ENCODE measurements at places on chromosomes 6 and 20.

GRCh38 chr6:125020385-125020784 lies 58.1 kb downstream of the RNF217 start:
- no peak for DNase-seq

DNA sequence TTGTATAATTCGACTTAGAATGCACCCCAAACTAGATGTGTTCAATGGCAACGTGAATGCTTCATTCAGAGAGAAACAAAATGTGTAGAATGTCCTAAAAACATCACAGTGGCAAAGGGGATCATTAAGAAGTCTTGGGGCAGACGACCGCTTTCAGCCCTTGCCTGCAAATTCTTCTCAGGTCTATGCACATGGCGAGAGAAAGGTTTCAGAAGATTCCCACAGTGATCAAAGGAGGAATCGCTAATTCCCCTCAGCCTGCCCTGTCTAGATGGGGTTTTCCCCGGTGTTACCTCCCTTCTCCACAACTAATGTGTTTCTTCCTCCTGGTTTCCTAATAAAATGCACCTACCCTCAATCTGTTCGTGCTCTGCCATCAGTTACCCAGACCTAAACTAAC lies 13.3 kb upstream of the NHSL1 start:
- no peak for DNase-seq

GRCh38 chr20:52500157-52500556 lies 308.6 kb upstream of the ZFP64 start:
- DNase-seq: no peak

- DNase-seq: no peak
These were observed 51.0 kb upstream of the ASIP start for GRCh38 chr20:34190262-34190661.

GRCh38 chr6:10621847-10622246 lies 72.6 kb downstream of the C6orf52 start:
- DNase-seq: no peak

DNA sequence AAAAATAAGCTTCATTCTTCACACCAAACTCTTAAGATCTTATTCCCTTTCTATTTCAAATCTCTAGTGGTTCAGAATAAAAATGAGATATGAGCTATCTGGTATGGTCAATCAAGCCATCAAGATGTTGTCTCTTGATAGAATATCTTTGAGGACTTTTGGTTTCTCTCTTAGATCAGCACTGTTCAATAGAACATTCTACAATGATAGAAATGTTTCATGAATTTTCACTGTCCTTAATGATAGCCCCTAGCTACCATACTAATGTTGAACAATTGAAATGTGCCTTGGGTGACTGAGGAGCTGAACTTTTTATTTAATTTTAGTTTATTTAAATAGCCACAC lies 24.1 kb upstream of the HINT3 start:
- DNase-seq: no peak

DNA sequence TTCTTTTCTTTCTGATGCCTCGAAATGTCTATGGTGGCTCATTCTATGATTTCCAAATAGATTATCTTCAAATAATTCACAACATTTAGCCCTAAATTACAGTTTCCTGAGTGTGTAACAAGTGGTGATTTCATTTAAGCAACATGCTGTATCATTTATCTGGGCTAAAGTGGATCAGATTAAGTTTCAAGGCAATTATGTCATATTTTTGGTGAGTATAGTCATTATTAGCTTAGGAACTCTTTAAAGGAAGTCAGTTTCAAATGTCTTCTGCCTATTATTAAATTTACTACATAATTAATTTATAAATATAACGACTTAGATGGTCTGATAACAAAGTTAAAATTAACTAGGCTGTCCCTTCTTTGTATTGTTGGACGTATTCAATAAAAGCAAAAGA lies 847.9 kb upstream of the FLRT3 start:
- no peak for DNase-seq

DNA sequence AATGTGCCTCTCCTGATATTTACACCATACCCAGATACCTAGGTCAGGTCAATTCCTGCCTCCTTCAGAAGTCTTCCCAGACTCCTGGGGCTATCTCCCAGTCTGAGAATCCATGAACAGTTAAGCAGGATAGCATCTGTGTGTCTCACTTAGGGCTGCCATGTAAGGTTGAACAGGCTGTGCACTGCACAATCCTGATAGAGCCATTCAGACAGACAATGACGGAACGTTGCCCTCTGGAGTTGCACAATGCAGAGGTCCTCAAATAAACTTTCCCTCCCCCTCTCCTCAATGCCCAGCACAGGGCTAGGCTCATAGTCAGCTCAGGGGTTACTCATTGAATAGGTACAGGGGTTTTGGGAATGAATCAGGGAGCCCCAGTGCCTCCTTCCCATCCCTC lies 89.7 kb downstream of the CD40 start:
- DNase-seq: no peak

GRCh38 chr6:35356391-35356790 lies 14.0 kb downstream of the PPARD start:
- DNase-seq: no peak

DNA sequence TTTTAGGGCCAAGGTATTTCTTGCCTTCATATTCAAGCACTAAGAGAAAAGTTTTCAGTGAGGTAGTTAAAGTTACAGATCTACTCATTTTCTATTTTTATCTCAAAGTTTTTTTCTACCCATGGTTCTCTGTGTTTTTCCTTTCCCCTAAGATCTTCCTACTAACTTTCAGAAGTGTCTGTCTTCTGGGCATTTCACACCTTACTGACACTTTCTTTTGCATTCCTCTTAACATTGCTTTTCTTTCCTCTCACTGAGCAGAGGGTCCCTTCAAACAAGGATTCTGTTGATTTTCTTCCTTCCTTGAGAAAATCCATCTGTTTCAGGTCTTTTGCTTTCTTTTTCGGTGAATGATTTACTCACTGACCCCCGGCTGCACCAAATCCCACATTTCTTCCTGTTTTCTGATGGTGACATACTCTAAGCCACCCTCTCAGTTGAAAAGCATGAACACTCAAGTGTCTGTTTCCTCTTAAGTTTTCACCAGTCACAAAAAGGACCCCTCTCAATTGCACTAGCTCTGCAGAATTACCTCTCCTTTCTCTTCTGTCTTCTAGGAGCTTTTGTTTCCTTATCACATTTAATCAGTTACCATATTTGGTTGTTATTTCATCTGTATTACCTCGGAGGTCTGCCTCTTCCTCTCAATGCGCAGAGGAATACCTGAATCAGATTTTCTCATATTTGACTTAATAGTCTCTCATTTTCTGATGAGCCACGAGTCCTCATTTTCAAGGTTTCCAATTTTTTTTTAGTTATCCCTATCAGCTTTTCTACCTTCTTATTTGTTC lies 73.5 kb upstream of the RNF217 start:
- DNase-seq: no peak

GRCh38 chr6:121040831-121041230 lies 293.4 kb downstream of the TBC1D32 start:
- no peak for DNase-seq

GRCh38 chr6:137105375-137105774 lies 60.6 kb upstream of the IL20RA start:
- no peak for DNase-seq

- DNase-seq: no peak
These were observed 89.4 kb downstream of the TAF4 start for GRCh38 chr20:61976263-61976643.

GRCh38 chr20:39702701-39703349 lies 740.7 kb downstream of the DHX35 start:
- DNase-seq: no peak

- no peak for DNase-seq
These were observed 171.4 kb downstream of the ZFAND3 start for GRCh38 chr6:37990762-37991525.

DNA sequence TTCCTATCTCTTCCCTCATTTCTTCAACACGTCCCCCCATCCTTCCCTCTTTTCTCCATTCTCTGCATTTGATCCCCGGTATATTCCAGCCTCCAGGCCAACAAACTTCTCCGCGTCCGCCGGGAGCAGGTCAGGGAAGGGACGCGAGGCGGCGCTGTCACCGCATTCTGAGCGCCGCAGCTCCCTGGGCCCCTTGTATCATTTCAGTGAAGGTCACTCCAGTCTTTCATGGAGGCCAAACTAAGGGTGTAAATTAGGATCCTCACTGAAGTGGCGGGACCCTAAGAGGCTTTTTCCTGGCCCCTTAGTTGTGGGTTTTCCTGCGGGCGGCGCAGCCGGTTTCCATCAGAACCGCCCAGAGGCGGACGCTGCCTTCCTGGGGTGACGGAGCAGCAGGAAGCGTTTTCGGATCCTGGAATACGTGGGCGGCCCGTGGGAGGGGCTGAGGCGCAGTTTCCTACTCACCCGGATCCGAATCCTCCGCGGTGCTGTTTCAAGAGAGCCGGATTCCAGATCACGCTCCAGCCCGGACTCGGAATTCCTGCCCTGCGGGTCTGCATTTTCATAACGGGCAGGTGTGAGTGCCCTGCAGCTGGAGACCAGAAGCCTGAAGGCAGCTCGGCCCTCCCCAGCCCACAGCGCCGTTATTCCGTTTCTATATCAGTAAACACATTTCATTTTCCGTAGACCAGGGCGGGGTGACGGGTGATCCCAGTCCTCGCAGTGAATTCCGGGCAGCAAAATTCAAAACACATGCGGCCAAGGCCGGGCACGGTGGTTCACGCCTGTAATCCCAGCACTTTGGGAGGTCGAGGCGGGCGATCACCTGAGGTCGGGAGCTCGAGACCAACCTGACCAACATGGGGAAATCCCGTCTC lies 3.6 kb upstream of the MICA start:
- DNase-seq: no peak

- no peak for DNase-seq
These were observed 24.7 kb downstream of the ENTPD6 start for GRCh38 chr20:25220021-25220730.

DNA sequence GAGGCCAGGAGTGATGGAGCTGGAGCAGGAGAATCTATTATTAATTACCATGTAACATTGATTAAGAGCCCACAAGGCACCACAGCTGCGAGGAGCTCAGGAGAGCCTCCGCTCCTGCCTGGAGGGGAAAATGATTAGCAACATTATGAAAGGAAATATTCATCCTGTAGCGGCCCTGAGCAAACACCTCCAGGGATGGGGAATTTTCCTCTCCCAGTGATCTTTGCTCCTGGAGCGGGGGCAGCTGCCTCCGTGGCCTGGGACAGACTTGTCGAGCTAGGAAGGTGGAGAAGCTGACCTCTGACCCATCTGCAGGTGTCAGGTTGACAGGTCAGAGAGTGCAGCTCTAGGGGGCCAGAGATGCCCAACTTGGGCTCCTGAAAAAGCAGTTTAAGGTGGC lies 40.1 kb upstream of the SIRPA start:
- no peak for DNase-seq

DNA sequence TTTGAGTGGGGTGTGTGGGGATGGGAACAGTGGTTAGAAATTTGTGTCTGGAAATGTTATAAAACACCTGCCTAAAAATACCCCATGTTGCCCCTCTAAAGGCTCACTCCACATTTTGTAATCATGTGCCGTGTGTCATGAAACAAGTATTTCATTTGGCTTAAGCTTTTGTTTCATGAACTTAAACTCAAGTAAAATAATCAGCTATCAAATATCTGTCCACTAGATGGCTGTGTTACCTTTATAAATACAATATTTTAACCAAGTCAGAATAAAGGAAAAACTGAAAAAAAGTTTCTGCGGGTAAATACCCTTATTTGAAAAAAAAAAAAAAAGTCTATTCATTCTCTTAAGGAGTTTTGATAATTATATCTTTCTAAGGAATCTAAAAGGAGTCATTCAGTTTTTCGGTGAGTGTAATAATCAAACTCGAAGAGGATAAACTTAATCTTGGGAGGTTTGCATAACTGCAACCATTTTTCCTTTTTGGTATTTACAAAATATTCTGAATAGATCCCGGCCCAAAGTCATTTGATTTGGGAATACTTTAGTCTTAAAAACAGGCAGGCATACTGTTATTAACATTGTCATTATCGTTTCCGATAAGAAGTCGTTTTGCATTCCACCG lies 29.9 kb upstream of the MTRF1L start:
- no peak for DNase-seq

DNA sequence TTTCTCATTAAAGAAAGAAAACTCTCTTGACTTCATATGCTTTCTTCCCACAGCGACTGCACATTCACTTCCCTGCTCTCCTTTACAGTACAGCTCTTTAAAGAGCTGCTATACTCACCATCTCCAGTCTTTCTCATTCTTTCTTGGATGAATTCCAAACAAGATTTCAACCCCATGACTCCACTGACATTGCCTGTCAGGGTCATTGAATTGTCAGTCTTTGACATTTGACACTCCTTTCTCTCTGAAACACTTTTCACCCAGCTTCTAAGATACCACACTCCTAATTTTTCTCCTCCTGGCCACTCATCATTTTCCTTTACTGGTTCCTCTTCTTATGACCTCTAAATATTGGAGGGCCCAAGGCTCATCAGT lies 811 bp upstream of the ARMH2 start:
- DNase-seq: no peak

- no peak for DNase-seq
These were observed 115.7 kb downstream of the DST start for GRCh38 chr6:56526860-56527544.

- no peak for DNase-seq
These were observed 17.1 kb downstream of the NAPB start for GRCh38 chr20:23404196-23404595.

DNA sequence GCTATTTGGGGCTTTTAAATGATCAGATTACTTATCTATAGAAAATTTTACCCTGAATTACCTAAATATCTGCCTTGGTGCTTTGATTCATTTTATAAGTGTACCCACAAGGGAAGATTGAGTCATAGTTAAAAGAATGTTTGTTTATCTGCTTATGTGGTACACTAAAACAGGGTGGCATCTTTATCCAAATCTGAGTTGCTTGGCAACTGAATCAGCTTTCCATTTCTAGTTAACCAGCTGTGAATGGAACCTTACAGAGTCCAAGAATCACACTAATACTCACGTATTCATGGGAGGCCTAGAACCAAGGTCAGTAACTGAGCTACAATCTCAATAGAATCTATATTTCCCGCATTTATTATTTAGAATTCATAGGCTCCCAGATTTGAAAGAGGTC lies 44.0 kb upstream of the CAP2 start:
- no peak for DNase-seq

GRCh38 chr6:167589615-167589940 lies 237.1 kb upstream of the AFDN start:
- no peak for DNase-seq

- no peak for DNase-seq
These were observed 160.0 kb downstream of the PKHD1 start for GRCh38 chr6:51927450-51927849.

- no peak for DNase-seq
These were observed 45.1 kb upstream of the FAM83D start for GRCh38 chr20:38880952-38881735.
